Upper lobe of left lung (tissue), 6 donors: ENCODE measurements at places on chromosomes 2 and 18. TPM values are rescaled to one million over a fixed set of nuclear protein-coding genes. Genes with fewer than 3 reads are reported as not detected.

The GALR1 gene
- total RNA-seq: not detected

The GALNT5 gene
- 23.9 TPM for total RNA-seq

DNA sequence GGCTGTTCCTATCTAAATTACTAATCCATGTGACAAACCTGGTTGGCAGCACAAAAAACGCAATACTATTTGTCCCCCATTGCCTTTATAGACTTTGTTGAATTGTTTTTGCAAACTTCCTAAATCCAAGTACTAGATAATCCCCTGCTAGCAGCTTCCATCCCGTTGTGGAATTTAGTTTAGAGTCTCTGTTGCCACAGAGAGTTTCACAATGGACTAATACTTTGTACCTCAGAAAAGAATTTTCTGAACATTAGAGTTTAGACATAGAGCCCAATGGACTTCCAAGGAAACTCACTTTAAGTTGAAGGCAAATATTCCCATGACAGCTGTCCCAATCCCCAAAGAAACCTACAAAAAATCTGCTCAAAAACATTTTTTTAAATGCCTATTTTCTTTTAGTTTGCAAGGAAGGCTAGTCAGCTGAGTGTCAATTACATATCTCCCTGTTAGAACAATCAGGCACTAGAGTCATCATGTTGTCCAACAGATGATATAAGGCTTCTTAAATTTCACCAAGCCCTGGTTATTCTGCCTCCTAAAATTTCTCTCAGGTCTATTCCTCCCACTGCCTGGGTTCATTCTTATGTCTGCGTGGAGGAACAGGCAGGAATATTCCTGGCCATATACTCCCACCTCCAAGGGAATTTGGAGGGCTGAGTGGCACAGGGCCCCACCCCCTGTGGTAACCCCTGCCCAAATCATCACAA is 27.2 kb downstream of the RNF152 start:
- DNase-seq: no peak

- no peak for DNase-seq
Measured at GRCh38 chr2:134185639-134186038, 68.2 kb upstream of the MGAT5 start.

GRCh38 chr2:105824446-105824845 is 79.7 kb downstream of the NCK2 start:
- no peak for DNase-seq
